Activated CD4-positive, alpha-beta T cell treated with anti-CD3 and anti-CD28 coated beads for 4 hours (primary cell): ENCODE measurements at places on chromosomes 11 and 22.

- no peak for DNase-seq
Measured at GRCh38 chr11:129319751-129320150, 55.9 kb upstream of the BARX2 start.

DNA sequence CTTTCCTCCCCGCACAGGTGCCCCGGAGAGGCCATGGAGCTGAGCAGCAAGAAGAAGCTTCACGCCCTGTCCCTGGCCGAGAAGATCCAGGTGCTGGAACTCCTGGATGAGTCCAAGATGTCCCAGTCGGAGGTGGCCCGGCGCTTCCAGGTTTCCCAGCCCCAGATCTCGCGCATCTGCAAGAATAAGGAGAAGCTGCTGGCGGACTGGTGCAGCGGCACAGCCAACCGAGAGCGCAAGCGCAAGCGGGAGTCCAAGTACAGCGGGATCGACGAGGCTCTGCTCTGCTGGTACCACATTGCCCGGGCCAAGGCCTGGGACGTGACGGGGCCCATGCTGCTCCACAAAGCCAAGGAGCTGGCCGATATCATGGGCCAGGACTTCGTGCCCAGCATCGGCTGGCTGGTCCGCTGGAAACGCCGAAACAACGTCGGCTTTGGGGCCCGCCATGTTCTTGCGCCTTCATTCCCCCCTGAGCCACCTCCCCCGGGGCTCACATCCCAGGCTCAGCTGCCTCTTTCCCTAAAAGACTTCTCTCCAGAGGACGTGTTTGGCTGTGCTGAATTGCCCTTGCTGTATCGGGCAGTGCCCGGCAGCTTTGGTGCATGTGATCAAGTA, 1.3 kb downstream of the TIGD3 start:
- DNase-seq, result no peak

- DNase-seq, result peak; percentile 96
Measured at GRCh38 chr11:66408488-66409214, 12.2 kb upstream of the NPAS4 start.

GRCh38 chr22:34849965-34850364, 216.0 kb upstream of the ISX start:
- no peak for DNase-seq

DNA sequence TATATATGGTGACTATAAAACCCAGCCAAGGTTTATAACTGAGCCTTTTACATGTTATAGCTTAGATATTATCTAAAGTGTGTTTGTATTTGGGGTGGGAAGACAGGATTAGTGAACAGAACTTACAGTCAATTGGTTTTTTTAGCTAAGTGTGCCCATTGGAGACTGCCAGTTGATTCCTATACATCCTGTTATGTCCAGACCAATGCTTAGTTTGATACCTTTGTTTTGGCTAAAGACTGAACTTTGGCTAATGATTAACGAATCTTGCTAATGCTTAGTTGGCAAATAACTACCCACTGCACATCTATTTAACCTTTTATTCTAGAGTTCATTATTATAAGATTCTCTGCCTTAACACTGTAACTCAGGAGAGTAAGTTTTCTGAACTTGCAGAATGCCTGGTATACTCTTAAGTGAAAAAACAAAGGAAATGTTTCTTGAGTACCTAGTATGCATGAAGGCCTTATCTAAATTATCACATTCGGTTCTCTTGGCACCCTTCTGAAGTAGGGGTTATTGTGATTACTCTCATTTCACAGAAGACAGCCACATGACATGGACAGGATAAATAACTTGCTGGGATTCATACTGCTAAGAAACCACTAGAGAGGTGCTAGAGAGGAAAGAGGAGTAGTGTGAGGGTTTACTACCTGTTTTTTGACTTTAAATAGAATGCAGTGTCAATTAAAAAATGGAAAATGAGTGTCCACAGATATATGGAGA, 54.0 kb downstream of the KREMEN1 start:
- DNase-seq, result no peak

- DNase-seq, result no peak
Measured at GRCh38 chr11:57109331-57109730, 72.4 kb upstream of the LRRC55 start.

- no peak for DNase-seq
Measured at GRCh38 chr22:48631288-48631863, 1196.3 kb downstream of the BRD1 start.

GRCh38 chr11:110518809-110519514, 89.2 kb downstream of the FDX1 start:
- no peak for DNase-seq

DNA sequence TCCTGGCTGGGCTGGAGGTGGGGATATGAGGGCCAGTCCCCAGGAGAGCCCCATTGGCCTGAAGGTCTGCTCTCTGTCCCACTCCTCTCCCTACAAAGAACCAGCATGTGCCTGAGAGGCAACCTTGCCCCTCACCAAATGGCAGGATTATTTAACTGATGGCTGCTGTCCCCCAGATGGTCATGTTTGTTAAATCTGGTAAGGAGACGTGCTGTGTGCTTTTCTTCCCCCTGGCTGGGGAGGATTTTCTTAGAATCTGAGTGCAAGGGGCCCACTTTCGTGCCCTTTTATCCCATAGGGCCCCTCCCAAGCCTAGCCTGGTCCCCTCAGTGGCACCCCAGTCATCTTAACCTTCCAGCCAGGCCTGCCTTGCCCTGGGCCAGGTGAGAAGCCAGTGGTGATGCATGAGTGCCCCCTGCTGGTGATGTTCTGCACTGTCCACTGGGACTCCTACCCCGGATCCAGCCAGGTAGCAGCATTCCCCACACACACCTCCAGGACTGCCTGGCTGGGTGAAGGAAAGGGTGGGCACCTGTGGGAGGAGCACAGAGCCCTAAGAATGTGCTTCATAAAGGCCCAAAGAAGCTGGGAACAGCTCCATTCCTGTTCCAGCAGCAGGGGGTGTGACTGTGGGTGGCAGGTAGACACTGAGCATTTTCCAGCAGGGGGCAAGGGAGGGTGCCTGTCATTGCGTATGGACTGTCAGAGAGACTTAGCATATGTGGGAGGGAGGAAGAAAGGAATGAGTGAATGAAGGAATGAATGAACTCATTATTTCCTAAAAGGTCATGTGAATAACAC, 28.9 kb downstream of the MFNG start:
- DNase-seq, result peak; percentile 89
